Stimulated activated effector memory CD8-positive, alpha-beta T cell treated with anti-CD3 and anti-CD28 coated beads, Interleukin-12 subunit alpha, Interleukin-12 subunit beta, amount 100 ng/mL, for 72 hours (primary cell): ENCODE measurements at places on chromosomes 6 and 20.

GRCh38 chr20:6295127-6295866 is 172.5 kb upstream of the FERMT1 start:
- no peak for DNase-seq

- no peak for DNase-seq
These were observed 16.9 kb upstream of the SLC16A10 start for GRCh38 chr6:111070105-111071005.

- DNase-seq, result no peak
These were observed 45.2 kb upstream of the PAK5 start for GRCh38 chr20:9884061-9884460.

- DNase-seq, result no peak
These were observed 306.7 kb downstream of the PLCB1 start for GRCh38 chr20:8438748-8439147.
